ENCODE measurements at places on chromosomes 11 and 22. TPM values are rescaled to one million over a fixed set of nuclear protein-coding genes. Genes with fewer than 3 reads are reported as not detected.

DNA sequence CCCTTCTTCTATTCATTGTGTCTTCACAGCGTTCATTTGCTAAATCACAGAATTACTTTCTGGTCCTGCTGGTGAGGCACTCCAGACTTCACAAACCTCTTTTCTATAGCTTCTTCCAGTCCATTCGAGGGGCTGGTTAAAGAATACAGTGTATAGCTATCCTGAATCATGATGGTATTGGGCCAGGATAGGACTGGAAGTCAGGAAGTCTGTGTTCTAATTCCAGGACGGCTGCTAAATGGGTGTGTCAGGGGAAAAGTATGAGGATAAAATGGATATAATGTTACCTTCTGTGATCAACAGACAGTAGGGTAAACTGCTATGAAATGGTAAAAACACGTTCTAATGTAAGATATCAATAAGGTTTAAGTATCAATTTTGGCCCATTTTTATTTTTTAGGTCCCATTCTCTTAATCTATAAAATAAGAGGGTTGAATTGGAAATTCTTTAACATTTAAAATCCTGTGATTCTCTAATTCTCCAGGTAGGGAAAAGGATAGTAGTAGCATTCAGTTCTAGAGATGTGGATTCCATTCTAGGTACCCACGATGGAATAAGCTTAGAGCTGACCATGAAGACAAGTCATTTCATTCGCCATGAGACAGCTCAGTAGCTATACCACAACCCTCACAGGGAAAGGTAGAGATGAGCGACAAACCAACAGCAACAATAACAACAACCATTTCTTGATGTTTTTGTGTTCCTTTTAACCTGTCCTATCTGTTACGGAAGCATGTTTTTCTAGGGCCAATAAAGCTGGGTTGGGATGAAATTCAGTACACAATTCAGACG, 96.1 kb downstream of the SLC1A2 start:
- H3K4me1 ChIP-seq: peaks cover 18% of the 10 kb centered on the region
- H3K4me3 ChIP-seq: no peak overlapping the region
- H3K36me3 ChIP-seq: no peaks in the 10 kb centered on the region
- H3K27ac ChIP-seq: no peak overlapping the region
- DNase-seq: no peak

Gene VSIG10L2
- polyA plus RNA-seq: not detected

DNA sequence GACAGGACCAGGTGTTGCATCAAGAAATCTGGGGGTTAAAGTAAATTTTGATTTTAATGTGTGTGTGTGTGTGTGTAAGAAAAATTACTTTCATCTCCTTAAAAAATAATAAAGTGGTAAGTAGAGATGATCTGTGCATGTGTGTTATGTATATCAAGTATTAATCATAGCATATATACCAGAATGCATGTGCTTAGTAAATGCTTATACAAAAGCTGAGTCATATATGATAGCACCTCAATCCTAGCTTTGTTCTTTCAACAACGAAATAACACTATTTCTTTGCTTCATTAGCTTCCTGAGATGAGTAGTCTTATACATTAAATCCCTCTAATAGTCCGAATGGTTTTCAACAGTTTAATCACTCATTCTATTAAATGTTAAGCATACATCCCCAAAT, 899.6 kb upstream of the ANO3 start:
- H3K27ac ChIP-seq: no peak overlapping the region
- no peak for DNase-seq
- no peak overlapping the region for H3K4me3 ChIP-seq
- no peaks in the 10 kb centered on the region for H3K27me3 ChIP-seq
- H3K4me1 ChIP-seq: no peaks in the 10 kb centered on the region
- no peaks in the 10 kb centered on the region for H3K36me3 ChIP-seq

- DNase-seq: no peak
- H3K4me1 ChIP-seq: no peaks in the 10 kb centered on the region
- H3K36me3 ChIP-seq: no peaks in the 10 kb centered on the region
- no peak overlapping the region for H3K27ac ChIP-seq
- no peak overlapping the region for H3K4me3 ChIP-seq
These were observed 221.2 kb downstream of the MN1 start for GRCh38 chr22:27580311-27580897.

DNA sequence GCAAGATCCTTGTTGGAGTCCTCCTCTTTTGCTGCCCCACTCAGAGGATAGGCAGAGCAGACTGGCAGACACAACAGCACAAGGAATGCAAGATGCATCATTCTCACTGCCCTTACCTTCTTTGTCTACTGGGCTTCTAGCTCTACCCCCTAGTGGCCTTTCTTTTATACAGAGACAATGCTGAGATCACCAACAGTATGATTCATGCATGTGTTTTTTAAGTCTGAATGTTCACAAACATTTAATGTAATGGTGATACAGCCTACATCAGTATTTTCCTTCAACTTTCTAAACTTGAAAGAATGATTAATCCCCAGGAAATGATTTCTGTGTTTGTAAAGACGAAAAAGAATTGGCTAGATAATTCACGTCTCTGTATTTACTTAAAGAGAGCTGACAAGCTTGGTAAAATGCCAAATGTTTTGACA, at the start of gene MMP10:
Gene MMP10 (minus strand): TSS at position 138 of the 428 bp plus-strand sequence. CDS start 37 bp downstream, at position 101.
- H3K4me3 ChIP-seq: no peak within 1 kb of the TSS
- DNase-seq: no peak
- no peaks in the 10 kb centered on the region for H3K4me1 ChIP-seq
- H3K27ac ChIP-seq: no peak within 1 kb of the TSS
- no peaks in the 10 kb centered on the region for H3K36me3 ChIP-seq
- H3K27me3 ChIP-seq: peaks cover 23% of the 10 kb centered on the region

GRCh38 chr11:34065505-34066203, 14.1 kb downstream of the CAPRIN1 start:
- H3K27ac ChIP-seq: peak overlapping the region; percentile 44
- peaks cover 4% of the 10 kb centered on the region for H3K36me3 ChIP-seq
- H3K4me3 ChIP-seq: no peak overlapping the region
- no peak for DNase-seq
- peaks cover 32% of the 10 kb centered on the region for H3K4me1 ChIP-seq
- no peaks in the 10 kb centered on the region for H3K27me3 ChIP-seq

GRCh38 chr22:42855721-42856120, 1.4 kb downstream of the ARFGAP3 start:
- no peak for DNase-seq
- no peaks in the 10 kb centered on the region for H3K36me3 ChIP-seq
- no peak overlapping the region for H3K27ac ChIP-seq
- peak overlapping the region; percentile 92 for H3K4me3 ChIP-seq

Gene FDXACB1
- 4.8 TPM for polyA plus RNA-seq

DNA sequence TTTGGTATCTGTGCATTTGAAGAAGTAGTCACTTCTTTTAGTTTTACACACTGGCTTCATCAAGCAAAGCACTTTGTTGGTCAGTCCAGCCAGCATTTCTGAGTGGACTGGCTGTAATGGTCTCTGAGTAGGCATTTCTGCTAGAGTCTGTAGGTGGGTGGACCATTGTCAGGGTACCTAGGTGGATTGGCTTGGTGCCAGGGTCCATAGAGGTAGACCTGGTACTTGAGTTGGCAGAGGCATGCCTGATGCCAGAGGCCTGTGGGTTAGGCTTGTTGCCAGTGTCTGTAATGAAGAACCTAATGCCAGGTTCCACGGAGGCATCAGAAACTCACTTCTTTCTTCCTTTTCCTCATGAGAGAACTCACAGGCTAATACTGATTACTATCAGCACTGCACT, 157.9 kb upstream of the C11orf87 start:
- peaks cover 18% of the 10 kb centered on the region for H3K36me3 ChIP-seq
- H3K27ac ChIP-seq: no peak overlapping the region
- H3K4me1 ChIP-seq: no peaks in the 10 kb centered on the region
- no peak for DNase-seq
- no peak overlapping the region for H3K4me3 ChIP-seq

Gene ACRV1
- 0.14 TPM for polyA plus RNA-seq

Gene ZNF280B
- polyA plus RNA-seq: 3.9 TPM

- H3K27me3 ChIP-seq: peaks cover 13% of the 10 kb centered on the region
- DNase-seq: no peak
- H3K4me1 ChIP-seq: no peaks in the 10 kb centered on the region
- no peak overlapping the region for H3K4me3 ChIP-seq
- H3K36me3 ChIP-seq: no peaks in the 10 kb centered on the region
These were observed 90.2 kb downstream of the NAV2 start for GRCh38 chr11:19802773-19803293.

- H3K4me3 ChIP-seq: no peak overlapping the region
- no peak for DNase-seq
- H3K4me1 ChIP-seq: peaks cover 12% of the 10 kb centered on the region
- H3K27ac ChIP-seq: no peak overlapping the region
- H3K27me3 ChIP-seq: no peaks in the 10 kb centered on the region
These were observed 93.3 kb upstream of the VPREB1 start for GRCh38 chr22:22151308-22151707.

DNA sequence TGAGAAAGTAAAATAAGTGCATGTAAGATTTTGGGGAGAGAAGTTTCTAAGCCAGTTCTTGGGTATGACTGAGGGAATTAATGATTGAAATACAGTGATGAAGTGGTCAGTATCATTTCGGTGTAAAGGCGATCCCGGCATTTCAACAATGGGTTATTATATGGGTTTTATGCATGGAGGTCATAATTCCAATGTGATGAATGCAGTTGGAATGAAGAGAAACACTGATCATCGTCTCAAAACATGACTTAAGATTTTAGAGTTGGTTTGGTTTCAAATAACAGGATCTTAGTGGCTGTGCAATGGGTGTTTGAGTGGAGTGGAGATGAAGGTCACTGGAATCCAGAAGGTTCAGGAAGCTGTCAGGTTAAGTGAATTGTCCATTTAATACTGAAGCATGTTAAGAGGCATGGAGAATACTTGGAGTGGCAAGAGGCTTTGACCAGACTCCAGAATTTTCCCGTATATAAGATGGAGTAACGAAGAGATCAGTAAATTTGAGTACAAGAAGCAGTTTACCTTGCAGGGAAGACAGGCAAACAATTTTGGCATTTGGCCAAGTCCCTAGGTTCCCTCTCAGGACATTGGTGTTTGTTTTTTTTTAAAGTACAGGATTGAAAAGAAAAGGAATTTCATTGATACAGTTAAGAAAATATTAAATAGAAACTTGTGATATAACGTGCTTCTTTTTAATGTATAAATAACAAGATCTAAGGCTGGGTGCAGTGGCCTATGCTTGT, 96.4 kb upstream of the BIRC3 start:
- peaks cover 18% of the 10 kb centered on the region for H3K27me3 ChIP-seq
- no peak overlapping the region for H3K4me3 ChIP-seq
- DNase-seq: no peak
- H3K36me3 ChIP-seq: no peaks in the 10 kb centered on the region
- H3K4me1 ChIP-seq: no peaks in the 10 kb centered on the region
- no peak overlapping the region for H3K27ac ChIP-seq

- H3K36me3 ChIP-seq: no peaks in the 10 kb centered on the region
- no peaks in the 10 kb centered on the region for H3K4me1 ChIP-seq
- no peaks in the 10 kb centered on the region for H3K27me3 ChIP-seq
- H3K27ac ChIP-seq: no peak overlapping the region
- no peak for DNase-seq
- H3K4me3 ChIP-seq: no peak overlapping the region
These were observed 1233.0 kb downstream of the JRKL start for GRCh38 chr11:97622795-97623194.

Data from naive B cell (primary cell).